ENCODE measurements at places on chromosomes 5 and 9.

GRCh38 chr5:169809281-169809680 lies 171.0 kb downstream of the INSYN2B start:
- DNase-seq = no peak

DNA sequence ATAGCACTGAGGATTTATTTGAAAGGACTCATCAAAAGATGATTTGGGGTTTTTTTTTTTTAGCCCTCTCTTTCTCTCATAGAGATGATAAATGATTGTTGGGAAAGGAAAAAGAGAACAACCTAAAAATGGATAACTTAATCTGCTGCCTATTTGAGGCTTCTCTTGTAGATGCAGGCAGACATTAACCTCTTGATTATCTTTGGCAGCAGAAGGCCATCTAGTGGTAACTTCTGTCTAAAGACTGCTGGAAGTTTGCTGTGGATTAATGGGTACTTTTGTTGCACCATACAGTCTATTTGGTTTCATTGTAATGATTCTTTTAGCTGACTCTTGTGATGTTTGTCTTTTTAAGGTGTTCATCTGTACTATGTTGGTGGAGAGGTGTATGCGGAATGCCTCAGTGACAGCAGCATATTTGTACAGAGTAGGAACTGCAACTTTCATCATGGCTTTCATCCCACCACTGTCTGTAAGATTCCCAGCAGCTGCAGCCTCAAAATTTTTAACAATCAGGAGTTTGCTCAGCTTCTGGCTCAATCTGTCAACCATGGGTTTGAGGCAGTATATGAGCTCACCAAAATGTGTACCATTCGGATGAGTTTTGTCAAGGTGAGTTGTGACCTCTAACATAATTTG lies 18.8 kb downstream of the SMIM32 start:
- DNase-seq = peak; percentile 79

DNA sequence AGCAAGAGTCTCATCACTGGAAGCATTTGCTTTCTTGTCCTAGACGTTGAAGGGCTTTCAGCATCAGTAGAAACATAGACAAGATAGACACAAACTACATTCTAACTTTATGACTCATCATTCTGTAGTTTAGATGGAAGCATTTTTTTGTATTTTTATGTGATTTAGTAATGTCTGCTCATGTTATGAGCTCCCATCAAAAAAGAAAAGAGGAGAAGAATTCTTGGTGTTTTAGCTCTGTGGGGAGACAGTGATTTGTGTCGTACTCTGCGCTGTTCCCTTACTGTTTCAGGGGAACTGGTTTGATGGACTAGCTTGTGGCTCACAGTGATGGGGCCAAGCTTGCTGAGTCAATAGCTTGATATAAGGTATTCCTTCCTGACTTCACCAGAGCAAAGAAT lies 159.2 kb upstream of the WWC1 start:
- peak; percentile 57 for DNase-seq

DNA sequence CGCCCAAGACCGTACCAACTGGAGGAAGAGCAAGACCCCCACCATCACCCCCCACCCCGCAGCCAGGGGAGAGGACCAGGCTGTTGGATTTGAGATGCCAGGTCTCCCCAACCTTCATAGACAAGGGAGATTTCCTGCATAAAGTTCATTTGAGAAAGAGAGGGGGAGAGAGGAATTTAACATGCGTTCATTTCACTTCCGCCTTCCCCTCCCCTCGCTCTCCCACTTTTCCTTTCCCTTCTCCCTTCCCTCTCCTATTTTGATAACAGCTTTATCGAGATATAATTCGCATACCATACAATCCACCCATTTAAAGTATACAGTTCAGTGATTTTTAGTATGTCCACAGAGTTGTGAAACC lies 4.2 kb upstream of the NKX2-5 start:
- DNase-seq = no peak

DNA sequence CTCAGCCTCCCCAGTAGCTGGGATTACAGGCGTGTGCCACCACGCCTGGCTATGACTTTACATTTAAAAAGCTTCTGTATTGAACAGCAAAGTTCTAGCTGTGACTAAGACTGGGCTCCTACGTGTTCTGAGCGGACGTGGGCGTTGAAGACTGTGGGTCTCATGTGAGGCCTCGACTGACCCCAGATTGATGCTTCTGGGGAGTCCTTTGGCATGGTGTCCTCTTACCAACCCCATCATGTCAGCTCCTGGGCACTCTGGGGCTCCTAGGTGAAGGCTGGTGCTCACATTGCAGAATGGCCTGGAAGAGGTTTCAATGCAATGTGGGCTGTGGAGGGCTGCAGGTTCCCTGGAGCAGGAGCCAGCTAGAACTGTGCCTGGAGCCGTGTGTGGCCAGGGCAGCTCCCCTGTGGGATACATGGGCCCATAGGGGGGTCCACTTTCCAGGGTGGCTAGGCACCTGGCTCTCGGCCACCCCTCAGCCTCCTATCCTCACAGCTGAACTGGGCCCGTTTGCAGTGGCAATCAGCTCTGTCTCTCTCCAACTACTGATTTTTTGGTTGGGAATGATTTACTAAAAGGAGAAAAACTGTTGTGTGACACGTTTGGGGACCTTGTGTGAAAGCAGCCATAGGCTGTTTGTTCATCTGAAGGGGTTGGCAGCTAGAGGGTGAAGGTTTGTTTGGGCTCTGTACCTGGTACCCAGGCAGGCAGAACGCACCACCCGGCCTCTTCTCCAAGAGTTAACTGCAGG lies 29.7 kb downstream of the SLC25A25 start:
- DNase-seq = peak; percentile 37

DNA sequence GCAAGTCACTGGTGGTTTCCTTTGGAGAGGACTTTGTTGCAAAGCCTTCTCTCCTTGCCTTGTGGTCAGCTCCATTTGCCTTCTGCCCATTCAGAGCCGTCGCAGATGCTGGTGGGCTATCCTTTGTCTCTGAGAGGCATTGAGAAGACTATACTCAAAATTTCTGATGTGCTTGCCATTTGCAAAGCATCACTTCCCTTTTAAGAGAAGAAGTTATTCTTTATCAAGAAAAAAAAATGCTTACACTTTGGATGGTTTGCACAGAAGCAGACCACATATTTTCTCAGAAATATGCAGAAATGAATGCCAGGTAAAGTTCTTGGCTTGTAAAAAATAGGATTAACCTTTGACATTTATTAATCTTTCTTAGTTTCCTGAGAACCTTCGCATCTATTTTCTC lies 195.8 kb upstream of the KLF4 start:
- DNase-seq = no peak

GRCh38 chr5:139390639-139391569 lies 1.2 kb upstream of the MZB1 start:
- no peak for DNase-seq

- DNase-seq = no peak
Measured at GRCh38 chr5:54942064-54942778, 43.2 kb downstream of the ESM1 start.

DNA sequence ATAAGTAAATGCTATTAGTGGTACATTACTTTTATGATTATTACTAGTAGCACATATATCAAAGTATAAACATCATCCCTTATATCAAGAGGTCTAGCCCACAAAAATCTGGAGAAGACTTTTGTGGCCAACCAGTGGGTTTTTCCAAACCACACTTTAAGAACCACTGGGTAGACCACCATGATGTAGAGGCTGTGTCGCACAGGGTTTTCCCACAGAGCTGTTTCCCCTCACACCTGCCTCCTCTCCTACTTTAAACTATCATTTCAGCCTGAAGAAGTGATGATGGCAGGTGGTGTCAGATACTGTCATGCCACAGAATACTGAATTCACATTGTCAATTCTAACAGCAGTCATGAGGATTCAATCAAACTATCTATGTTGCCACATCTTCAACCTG lies 109.2 kb downstream of the FBXW11 start:
- DNase-seq = no peak
